Pulmonary artery endothelial cell (primary cell): ENCODE measurements at places on chromosomes 16 and 17. TPM values are rescaled to one million over a fixed set of nuclear protein-coding genes. Genes with fewer than 3 reads are reported as not detected.

ANKRD40CL gene
- not detected in 2 replicates for total RNA-seq

AURKB gene
- 34.4 and 60.2 TPM in 2 replicates for total RNA-seq

OR2C1 gene
- 0.07 TPM in 1 of 2 replicates, not detected in the other for total RNA-seq

MAFG gene
- total RNA-seq: 18.3 and 24.2 TPM in 2 replicates

CCL23 gene
- total RNA-seq: 1.5 and 8.0 TPM in 2 replicates

POLR2A gene
- 65.3 and 93.4 TPM in 2 replicates for total RNA-seq

CDH5 gene
- total RNA-seq: 512 and 580 TPM in 2 replicates

CCL4 gene
- total RNA-seq: not detected in 2 replicates

DNAI2 gene
- total RNA-seq: not detected in 2 replicates

SP2 gene
- 1.3 and 1.4 TPM in 2 replicates for total RNA-seq

DNA sequence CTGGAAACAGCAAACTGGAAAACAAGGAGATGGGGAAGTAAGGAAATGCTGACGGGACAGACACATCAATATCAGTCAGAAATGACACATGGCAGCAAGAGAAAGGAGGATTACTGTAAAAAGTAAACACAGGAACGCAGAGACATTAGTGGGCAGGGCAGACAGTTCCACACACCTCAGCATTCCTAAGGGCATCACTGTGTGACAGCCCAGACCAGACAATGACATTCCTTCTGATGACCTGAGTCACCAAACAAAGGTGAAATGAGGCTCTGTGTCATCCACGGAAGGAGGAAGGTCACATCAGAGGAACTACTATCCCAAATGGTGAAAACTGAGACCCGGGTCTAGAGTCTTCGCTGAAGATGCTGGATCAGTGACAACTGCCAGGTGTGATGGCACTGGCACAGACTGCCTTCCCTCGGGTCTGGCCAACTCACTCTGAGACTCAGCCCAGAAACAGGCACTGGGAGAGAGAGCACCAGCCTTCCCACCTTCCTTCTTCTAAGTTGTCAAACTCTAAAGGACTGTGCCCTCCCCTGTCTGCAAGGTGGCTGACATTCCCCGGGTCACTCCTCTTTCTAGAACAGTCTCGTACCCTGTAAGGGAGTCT lies 36.7 kb downstream of the TK2 start:
- no peak for DNase-seq

DNA sequence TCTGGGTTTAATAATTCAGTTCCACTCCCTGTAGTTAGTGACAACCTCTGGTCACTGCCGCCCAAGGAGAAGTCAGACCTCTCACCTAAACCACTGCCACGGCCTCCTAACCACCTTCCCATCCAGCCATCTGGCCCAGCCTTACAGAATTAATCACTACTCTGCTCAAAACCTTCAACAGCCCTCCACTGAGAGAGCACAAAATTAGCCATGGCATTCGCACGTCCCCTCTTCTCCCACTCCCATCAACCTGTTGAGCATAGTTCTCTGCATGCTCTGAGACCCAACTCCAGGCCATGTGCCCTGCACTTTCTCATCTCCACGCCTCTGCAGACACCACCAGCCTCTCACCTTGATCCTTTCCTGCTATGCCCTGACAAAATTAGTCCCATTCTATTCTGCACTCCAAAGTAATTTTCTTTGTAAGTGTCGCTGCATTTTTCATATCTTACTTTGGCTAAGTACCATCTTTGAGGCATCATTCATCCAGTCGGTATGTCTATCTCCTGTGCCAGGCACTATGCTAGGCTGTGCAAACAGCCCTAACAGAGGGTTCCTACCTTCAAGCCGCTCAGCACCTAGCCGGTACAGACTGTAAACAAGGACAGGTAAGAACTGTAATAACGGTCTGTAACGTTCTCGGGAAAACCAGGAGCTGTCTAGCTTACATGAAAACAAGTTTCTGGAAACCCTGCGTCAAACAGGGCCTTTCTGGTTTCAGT lies 963 bp downstream of the COPRS start:
- DNase-seq: no peak

DNA sequence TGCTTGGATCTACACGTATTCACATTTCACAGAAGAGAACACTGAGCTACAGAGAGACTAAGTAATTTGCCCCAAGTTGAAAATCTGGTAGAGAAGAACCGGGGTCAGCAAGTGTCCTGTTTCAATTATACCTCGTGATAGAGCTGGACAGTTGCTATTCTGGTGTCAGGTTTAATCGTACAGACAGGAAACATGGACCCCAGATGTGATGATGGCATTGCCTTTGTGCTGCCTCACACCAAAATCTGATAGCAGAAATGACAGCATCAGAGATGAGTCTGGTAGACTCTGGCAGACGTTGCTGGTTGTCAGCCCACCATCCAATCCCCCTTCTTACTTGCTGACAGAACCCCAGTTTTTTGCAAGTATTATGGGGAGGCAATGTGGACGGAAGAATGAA lies 112.1 kb upstream of the FOXF1 start:
- no peak for DNase-seq

DNA sequence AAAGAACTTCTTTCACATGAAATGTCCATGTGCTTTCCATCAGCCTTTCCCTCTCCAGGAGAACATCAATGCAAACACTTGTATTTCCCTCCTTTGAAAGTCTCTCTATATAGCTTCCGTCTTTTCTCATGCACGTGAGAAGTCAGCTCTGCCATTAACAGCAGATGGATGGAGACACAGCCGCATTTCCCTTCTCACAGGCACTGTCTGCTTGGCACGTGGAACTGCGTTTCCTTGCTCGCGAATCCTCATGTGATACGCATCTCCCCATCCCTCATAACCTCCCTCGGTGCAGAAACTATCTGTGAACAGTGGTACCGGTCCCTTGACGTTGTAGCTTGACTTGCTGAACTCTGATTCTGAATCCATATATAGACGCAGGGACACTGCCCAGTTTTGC lies 717.0 kb upstream of the RBFOX1 start:
- no peak for DNase-seq

- no peak for DNase-seq
Measured at GRCh38 chr17:63124536-63124935, 158.5 kb downstream of the TANC2 start.

GRCh38 chr17:33983824-33984574 lies 271.1 kb upstream of the CCL2 start:
- DNase-seq: no peak

GRCh38 chr17:77744066-77744988 lies 214.2 kb upstream of the TNRC6C start:
- no peak for DNase-seq

DNA sequence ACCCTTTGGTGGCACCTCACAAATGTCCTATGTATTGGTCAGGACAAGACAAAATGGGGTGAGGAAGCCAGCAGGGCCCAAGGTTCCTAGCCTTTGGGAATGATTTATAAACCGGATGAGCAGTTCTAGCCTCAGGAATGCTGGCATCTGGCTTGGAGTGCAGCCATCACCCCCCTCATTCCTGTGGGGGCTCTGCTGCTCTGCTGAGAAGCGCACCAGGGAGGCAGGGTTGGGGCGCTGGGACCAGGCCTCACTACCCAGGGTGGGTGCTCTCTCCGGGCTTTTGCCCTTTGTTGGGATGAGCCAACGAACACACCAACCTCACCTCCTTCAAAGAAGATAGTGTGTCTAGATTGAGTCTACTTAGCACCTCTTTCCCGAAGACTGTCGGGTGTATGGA lies 39.2 kb downstream of the TMEM11 start:
- DNase-seq: no peak

- DNase-seq: no peak
Measured at GRCh38 chr16:31063843-31064611, 10.0 kb downstream of the ZNF668 start.

DNA sequence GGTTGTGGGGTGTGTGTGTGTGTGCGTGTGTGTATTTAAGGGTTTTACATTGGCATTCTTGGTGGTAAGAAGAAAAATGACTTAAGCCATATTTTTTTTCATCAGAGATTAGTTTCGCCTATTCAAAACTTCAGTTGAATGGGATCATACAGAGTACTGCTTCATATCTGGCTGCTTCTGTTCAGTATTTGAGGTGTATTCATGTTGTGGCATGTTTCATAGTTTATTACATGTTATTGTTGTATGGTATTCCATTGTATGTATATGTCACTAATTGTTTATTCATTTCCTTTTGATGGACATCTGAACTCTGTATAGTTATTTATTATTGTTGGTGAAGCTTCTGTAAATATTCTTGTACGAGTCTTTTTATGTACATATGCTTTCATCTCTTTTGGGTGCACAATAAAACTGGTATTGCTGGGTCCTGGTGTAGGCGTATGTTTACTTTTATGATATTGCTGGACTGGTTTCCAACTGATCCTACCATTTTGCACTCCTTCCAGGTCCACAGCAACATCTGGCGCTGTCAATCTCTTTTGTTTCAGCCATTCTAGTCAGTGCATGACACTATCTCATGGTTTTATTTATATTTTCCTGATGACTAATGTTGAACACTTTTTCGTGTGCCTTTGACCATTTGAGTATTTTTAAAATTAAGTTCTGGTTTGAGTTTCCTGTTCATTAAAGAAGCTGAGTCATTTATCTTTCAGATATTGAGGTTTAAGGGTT lies 77.4 kb upstream of the MAF start:
- no peak for DNase-seq

DNA sequence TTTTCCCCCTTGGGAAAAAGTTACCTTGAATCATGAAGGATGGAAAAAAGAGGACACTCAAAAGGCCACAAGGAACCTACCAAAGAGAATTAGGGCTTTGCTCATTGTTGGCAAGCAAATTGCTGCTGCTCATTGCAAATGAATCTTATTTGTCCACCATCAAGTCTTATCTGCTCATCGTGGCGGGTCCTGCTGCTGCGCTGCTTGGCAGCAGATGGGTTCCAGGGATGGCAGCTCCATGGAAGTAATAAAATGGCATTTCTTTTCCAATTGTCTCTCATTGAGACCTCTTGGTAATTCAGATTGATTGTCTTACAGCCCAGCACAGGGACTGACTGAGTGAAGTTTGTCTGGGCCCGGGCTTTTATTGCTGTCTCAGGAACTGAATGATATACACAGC lies 118.7 kb downstream of the MRM1 start:
- DNase-seq: no peak

DNA sequence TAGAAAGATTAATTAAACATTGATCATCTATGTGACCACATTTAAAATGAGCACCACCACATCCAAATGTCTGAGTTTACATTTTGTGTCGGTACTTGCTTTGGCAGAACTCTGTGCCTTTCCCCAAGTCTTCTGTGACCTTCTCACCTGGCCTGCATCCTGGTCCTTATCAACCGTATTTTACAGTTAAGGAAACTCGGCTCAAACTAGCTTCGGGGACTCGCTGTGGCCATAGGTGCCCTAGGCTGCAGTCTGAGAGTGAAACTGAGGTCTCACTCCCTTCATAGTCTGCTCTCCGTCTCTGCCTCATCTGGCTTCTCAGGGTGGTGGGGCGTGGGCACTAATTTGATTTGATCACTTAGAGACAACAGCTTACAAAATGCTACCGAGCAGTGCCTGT lies 555.5 kb downstream of the WWOX start:
- DNase-seq: no peak

- DNase-seq: no peak
Measured at GRCh38 chr16:49528060-49528865, 154.7 kb downstream of the C16orf78 start.

DNA sequence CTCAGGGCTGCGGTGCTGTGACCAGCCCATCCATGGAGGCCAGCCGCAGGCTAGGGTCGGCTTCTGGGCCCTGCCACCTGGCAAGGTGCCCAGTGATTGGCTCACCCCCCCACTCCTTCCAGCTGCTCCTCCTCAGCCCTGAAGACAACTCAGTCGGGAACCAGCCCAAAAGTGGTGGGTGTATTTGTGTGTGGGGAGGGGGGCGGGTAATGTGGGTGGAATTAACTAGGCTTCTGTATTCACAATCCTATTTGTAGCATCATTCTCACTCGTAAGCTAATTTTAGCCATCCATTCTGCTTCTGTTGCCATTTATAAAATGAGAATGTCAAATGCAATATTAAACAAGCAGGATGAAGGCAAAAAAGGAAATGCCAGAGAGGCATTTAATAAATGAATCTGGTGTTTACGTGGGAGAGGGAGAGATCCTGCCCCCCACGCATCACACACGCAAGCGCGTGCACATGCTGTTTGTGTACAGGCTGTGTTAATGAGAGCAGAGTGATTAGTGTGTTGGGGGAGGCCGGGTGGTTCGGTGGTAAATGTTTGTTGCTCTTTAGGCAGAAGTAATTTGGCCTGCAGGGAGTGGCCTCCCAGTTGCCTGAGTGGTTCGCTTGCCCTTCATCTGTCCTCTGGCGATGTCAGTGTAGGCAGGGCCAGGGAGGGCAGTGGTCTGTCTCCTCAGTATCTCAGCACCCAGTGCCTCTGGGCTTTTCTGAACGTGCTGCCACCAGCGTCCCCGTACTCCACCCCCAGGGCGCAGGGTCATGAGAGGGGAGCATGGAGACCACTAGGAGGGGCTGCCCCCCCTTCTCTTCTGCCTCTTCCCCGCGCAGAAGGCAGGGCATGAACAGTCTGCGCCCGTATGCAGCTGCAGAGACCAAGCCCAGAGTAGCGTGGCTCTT lies 140.1 kb downstream of the CCDC182 start:
- no peak for DNase-seq

- no peak for DNase-seq
Measured at GRCh38 chr16:68041783-68042182, 18.7 kb downstream of the DUS2 start.

- DNase-seq: no peak
Measured at GRCh38 chr17:65064452-65065019, 8.0 kb upstream of the GNA13 start.
